T47D (cell line): ENCODE measurements at places on chromosomes 6 and 20.

GRCh38 chr20:44485078-44485829 is 9.6 kb downstream of the TTPAL start:
- no peak for DNase-seq

- no peak for DNase-seq
Measured at GRCh38 chr6:31317036-31317435, 39.9 kb downstream of the HLA-B start.

DNA sequence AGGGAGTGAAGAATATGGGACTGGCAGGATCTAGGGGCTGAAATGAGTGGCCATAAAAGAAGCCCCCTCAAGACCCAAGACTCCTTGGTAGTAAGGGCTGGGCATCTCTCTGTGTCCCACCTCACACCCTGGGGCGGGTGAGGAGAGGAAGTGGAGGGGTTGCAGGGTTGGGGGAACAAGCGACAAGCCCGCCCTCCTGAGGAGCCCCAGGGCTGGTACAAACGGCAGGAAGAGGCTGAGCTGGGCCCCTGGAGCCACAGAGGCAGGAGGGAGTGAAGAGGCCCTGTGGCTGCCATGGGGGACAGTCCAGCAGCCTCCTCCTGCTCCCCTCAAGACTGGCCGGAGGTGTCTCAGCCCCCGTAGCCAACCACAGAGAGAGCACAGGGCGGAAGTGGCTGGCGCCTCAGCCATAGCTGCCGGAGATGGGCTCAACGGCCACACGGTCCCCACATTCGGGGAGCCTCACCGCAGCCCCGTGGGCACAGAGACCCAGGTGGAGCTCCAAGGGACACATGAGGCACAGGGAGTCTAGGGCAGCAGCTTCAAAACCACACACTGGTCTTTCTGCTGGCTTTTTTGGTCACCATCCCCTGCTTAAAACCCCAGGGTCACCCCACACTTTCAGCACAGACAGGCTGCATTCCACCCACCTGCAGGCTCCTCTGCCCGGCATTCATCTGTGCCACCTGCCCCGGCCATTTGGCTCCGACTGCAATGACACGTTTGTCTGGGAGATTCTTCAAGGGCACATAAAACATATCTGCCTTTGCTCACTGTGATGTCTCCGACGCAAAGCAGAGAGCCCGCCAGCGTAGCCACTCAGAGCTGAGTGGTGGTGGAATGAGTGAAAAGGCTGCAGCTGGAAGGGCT is 524 bp downstream of the C20orf203 start:
- DNase-seq: no peak

DNA sequence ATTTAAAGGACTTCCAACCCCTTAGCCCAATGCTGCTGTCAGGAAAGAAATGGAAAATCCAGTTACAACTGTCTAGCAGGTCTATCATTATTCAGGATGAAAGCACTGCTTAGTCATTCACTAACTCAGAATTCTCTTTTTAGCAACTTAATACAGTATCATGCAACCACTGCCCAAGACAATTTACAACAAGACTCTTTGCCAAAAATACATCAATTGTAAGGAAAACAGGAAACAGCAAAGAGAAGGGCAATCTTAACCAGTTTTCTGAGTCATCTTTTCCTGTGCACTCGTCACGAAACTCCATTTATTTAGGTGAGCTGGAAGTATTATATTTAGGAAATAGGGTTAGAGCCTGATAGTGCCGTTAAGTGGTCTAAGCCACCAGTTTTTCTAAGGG is 1197.7 kb upstream of the CITED2 start:
- no peak for DNase-seq

- DNase-seq: no peak
Measured at GRCh38 chr20:63121749-63122405, 94.1 kb downstream of the YTHDF1 start.

- no peak for DNase-seq
Measured at GRCh38 chr6:35357677-35358076, 15.3 kb downstream of the PPARD start.

GRCh38 chr6:84763003-84763885 is 1.2 kb downstream of the TBX18 start:
- no peak for DNase-seq

DNA sequence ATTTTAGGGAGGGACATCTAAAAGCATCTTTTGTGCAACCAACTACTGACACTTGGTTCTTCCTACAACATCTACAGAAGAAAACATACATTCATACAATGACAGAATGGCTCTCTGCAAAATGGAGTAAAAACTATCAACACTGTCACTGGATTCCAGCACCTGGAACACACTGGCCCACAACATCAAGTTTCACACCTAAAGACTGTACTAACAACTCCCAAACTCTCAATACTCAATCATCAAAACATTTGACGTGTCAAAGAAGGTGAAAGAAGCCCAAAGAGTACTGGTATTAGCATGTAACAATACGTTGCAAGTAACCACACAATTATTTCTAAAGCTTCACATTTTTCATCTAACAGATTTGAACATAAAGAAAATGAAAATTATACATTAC is 2.1 kb downstream of the CPNE1 start:
- DNase-seq: no peak

GRCh38 chr20:56815796-56816195 is 186.7 kb downstream of the TFAP2C start:
- DNase-seq: no peak

GRCh38 chr6:125477844-125478243 is 176.1 kb upstream of the HDDC2 start:
- DNase-seq: no peak
